ENCODE measurements at places on chromosomes 12 and 14. TPM values are rescaled to one million over a fixed set of nuclear protein-coding genes. Genes with fewer than 3 reads are reported as not detected.

DNA sequence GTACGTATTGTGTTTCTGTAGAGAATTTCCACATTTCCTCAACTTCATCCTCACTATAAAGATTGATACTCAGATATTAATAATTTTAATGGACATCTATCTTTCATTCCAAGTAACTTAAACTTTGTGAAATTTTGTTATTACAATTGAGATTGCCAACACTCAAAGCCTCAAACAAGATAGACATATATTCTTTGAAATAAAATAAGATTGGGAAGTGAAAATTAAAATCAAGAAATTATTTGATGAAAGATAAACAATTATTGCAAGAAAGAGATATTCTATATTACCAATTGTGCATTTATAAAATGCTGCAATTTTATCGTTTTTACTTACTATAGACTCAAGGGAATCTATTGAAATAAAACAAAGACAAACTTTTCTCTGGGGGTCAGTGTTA, at the start of gene OR6C6:
Gene OR6C6, minus strand, starts transcription at position 101 of the 400 bp plus-strand sequence. CDS start 1,337 bp downstream, outside the sequence.
- no peak for DNase-seq

DNA sequence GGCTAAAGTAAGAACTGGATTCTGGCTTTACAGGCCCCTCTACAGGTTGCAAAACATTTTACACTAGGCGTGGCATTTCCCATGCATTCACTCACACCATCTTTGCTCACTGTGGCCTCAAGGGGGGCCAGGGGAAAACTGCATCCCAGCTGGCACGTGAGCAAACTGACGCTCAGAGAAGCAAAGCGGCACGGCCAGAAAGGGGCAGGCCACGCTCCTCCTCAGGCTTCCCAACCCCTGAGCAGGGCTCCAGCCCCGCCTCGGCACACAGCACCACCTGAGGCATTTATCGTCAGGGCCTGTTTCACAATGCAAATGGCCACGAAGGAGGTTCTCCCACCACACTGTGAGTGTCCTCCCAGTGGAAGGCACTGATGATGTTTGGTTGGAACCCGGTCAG, 90.8 kb downstream of the BCL11B start:
- DNase-seq = no peak

GRCh38 chr12:66013224-66013623, 117.3 kb downstream of the LLPH start:
- no peak for DNase-seq

Gene SERPINA1
- total RNA-seq = 23.9 TPM

Gene CKAP4
- total RNA-seq = 55.4 TPM

Gene COX14
- 37.8 TPM for total RNA-seq

Gene APEX1
- 170 TPM for total RNA-seq

Gene ACSS3
- 46.1 TPM for total RNA-seq

Gene LRTM2
- not detected for total RNA-seq

Gene ZC2HC1C
- 1.3 TPM for total RNA-seq

Measured in ovary (tissue), 10 donors.